Thoracic aorta (tissue), 2 donors: ENCODE measurements at places on chromosomes 3 and 15. TPM values are rescaled to one million over a fixed set of nuclear protein-coding genes. Genes with fewer than 3 reads are reported as not detected.

GRCh38 chr3:170603770-170604510 lies 18.1 kb upstream of the SLC7A14 start:
- no peaks in the 10 kb centered on the region for H3K36me3 ChIP-seq
- H3K27me3 ChIP-seq = no peaks in the 10 kb centered on the region
- H3K4me1 ChIP-seq = no peaks in the 10 kb centered on the region
- no peak overlapping the region for H3K27ac ChIP-seq
- H3K4me3 ChIP-seq = no peak overlapping the region
- DNase-seq = no peak

The CCDC80 gene
- total RNA-seq = 350 TPM

- H3K36me3 ChIP-seq = no peaks in the 10 kb centered on the region
- H3K27ac ChIP-seq = peak overlapping the region; percentile 62
- H3K27me3 ChIP-seq = no peaks in the 10 kb centered on the region
- peak overlapping the region; percentile 55 for H3K4me3 ChIP-seq
- peaks cover 24% of the 10 kb centered on the region for H3K4me1 ChIP-seq
These were observed 697 bp upstream of the TRIM69 start for GRCh38 chr15:44735482-44736180.

The ZBTB47 gene
- 84.2 TPM for total RNA-seq

- H3K36me3 ChIP-seq = no peaks in the 10 kb centered on the region
- H3K27ac ChIP-seq = peak overlapping the region; percentile 70
- DNase-seq = no peak
These were observed 17.7 kb downstream of the NTRK3 start for GRCh38 chr15:88238618-88239430.

- no peaks in the 10 kb centered on the region for H3K4me1 ChIP-seq
- H3K36me3 ChIP-seq = peaks cover 3% of the 10 kb centered on the region
- DNase-seq = no peak
- no peak overlapping the region for H3K4me3 ChIP-seq
- no peaks in the 10 kb centered on the region for H3K27me3 ChIP-seq
These were observed 20.2 kb upstream of the IMPG2 start for GRCh38 chr3:101340591-101340990.

- peak overlapping the region; percentile 89 for H3K27ac ChIP-seq
- peaks cover 15% of the 10 kb centered on the region for H3K36me3 ChIP-seq
- no peak overlapping the region for H3K4me3 ChIP-seq
- H3K4me1 ChIP-seq = peaks cover 75% of the 10 kb centered on the region
These were observed 38.8 kb downstream of the CRTAP start for GRCh38 chr3:33152363-33153360.

The FETUB gene
- not detected for total RNA-seq

DNA sequence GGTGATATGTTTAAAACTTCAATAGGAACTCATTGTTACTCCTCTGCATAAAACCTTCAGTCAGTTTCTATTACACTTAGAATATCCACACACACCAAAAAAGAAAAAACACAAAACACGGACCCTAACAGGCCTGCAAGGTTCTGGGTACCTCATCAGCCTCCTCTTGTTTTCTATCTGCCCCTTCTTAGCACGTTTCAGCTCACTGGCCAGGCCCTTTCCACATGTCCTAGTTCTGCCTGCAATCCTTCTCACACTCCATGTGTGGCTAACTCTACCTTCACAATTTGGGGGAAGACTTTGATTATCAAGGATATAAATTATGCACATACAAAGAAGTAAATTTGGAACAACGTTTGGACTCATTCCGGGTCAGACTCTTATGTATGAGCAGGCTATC lies 376.3 kb downstream of the LSAMP start:
- H3K27me3 ChIP-seq = no peaks in the 10 kb centered on the region
- no peak overlapping the region for H3K4me3 ChIP-seq
- H3K4me1 ChIP-seq = no peaks in the 10 kb centered on the region

DNA sequence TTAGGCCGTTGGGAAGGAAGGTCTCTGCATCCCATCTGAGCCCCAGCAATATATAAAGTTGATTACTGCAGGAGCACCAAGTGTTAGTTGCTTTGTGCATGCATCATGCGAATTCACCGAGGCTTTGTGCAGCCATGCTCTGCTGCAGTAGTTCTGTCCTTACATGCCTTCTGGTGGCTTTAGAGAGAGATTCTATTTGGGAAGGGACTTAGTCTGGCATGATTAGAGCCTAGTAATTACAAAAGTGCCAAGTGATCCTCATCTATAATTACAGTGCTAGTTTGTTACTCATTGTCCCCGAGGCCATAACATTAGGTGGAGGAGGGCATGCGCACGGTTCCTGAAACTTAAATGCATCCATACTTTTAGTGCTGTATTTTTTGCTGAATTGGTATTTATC lies 353.6 kb downstream of the CNTN4 start:
- H3K27ac ChIP-seq = no peak overlapping the region
- no peak overlapping the region for H3K4me3 ChIP-seq
- H3K27me3 ChIP-seq = no peaks in the 10 kb centered on the region
- DNase-seq = no peak

- H3K27me3 ChIP-seq = no peaks in the 10 kb centered on the region
- peak overlapping the region; percentile 28 for H3K4me3 ChIP-seq
- H3K27ac ChIP-seq = peak overlapping the region; percentile 84
- H3K36me3 ChIP-seq = no peaks in the 10 kb centered on the region
These were observed 216.9 kb downstream of the ATP8B4 start for GRCh38 chr15:49901996-49902684.

DNA sequence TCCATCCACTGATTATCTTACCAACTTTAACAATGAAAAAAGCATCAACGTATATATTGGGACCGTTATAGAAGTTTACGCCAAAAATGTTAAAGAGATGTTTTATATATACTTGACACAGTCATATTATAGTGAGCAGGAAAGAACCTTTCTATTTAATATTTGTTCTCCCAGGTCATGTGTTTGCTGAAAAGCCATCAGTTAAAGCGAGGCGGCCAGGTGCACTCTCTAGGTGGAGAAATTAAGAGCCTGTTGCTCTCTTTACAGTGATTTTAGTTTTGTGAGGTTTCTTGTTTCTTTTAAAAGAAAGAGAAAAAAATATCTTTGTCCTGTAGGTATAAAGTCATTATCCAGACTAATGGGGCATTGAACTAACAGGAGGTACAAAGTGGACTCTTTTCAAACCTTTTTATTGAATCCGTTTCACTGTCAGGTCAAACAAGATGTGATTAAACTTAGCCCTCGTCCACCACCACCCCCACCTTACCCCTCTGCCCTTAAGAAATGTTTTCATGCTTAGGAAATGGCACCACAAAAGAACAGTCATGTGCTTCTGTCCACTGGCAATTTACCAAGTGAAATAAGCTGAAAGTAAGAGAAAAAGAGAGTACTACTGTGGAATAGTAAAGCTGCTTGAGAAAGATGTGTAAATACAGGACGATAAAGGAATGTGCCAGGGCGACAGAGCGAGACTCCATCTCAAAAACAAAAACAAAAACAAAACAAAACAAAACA lies 279.9 kb downstream of the PTPRG start:
- H3K27ac ChIP-seq = peak overlapping the region; percentile 48
- H3K27me3 ChIP-seq = no peaks in the 10 kb centered on the region
- H3K4me1 ChIP-seq = peaks cover 52% of the 10 kb centered on the region
- H3K36me3 ChIP-seq = no peaks in the 10 kb centered on the region
- no peak for DNase-seq

- H3K4me3 ChIP-seq = no peak overlapping the region
- no peak overlapping the region for H3K27ac ChIP-seq
- no peaks in the 10 kb centered on the region for H3K36me3 ChIP-seq
- no peaks in the 10 kb centered on the region for H3K27me3 ChIP-seq
These were observed 142.2 kb upstream of the MRPS22 start for GRCh38 chr3:139201446-139202225.

The ST3GAL6 gene
- total RNA-seq = 16.9 TPM

DNA sequence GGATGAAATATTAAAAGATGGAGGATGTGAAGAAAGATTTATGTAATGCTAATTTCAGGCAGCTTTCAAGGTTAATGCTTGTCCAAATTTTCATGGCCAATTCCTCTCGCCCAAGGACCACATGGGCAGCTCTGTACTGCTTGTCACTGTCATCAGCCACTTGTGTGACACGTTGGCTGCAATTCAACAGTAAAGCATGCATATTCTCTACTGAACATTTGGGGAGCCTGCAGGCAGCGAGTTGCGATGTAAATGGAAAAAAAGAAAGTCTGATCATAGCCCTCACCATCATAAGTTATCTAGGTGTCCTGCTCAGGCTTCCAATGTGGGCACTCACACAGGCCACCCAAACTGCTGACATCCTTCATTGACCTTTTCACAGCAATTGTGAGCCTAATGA lies 1026.8 kb upstream of the NR2F2 start:
- no peak for DNase-seq
- peaks cover 7% of the 10 kb centered on the region for H3K4me1 ChIP-seq
- no peaks in the 10 kb centered on the region for H3K27me3 ChIP-seq
- no peaks in the 10 kb centered on the region for H3K36me3 ChIP-seq
- H3K27ac ChIP-seq = peak overlapping the region; percentile 12
- no peak overlapping the region for H3K4me3 ChIP-seq

- no peak overlapping the region for H3K27ac ChIP-seq
- H3K4me3 ChIP-seq = no peak overlapping the region
- H3K27me3 ChIP-seq = no peaks in the 10 kb centered on the region
- H3K4me1 ChIP-seq = peaks cover 29% of the 10 kb centered on the region
- no peak for DNase-seq
These were observed 79.7 kb upstream of the ZNF280D start for GRCh38 chr15:56812961-56813360.

- no peak for DNase-seq
- H3K27me3 ChIP-seq = peaks cover 6% of the 10 kb centered on the region
- H3K36me3 ChIP-seq = no peaks in the 10 kb centered on the region
- no peak overlapping the region for H3K4me3 ChIP-seq
- H3K4me1 ChIP-seq = no peaks in the 10 kb centered on the region
- H3K27ac ChIP-seq = no peak overlapping the region
These were observed 2.0 kb upstream of the ST8SIA2 start for GRCh38 chr15:92391640-92392039.

- no peak for DNase-seq
- H3K27ac ChIP-seq = no peak overlapping the region
- peaks cover 7% of the 10 kb centered on the region for H3K36me3 ChIP-seq
These were observed 5.0 kb downstream of the JMJD7 start for GRCh38 chr15:41832875-41833274.

The LMCD1 gene
- 813 TPM for total RNA-seq

DNA sequence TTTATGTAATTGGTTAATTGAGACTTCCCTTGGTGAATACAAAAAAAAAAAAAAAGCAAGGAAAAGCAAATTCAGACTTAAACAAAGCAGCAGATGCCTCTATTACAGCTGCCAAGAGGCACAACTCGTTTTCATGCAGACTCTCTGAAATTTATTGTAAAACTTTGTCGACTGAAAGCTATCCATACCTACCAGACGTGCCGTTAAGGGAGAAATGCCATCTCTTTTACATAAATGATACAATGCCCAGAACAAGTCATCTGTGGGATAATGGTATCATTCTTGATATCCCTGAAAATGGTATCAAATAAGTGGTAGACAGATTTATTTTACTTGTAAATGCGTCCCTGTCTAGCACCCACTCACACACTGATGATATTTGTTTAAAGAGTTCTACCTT lies 724.2 kb downstream of the NSUN3 start:
- H3K36me3 ChIP-seq = no peaks in the 10 kb centered on the region
- H3K27me3 ChIP-seq = no peaks in the 10 kb centered on the region
- H3K4me3 ChIP-seq = no peak overlapping the region
- H3K4me1 ChIP-seq = no peaks in the 10 kb centered on the region

The SENP2 gene
- total RNA-seq = 23.2 TPM

GRCh38 chr15:56729561-56729960 lies 3.7 kb downstream of the ZNF280D start:
- H3K27me3 ChIP-seq = no peaks in the 10 kb centered on the region
- peaks cover 37% of the 10 kb centered on the region for H3K4me1 ChIP-seq
- H3K4me3 ChIP-seq = no peak overlapping the region
- DNase-seq = no peak
- H3K36me3 ChIP-seq = no peaks in the 10 kb centered on the region
- H3K27ac ChIP-seq = no peak overlapping the region

The SLC9C1 gene
- total RNA-seq = not detected

The CAND2 gene
- 25.9 TPM for total RNA-seq

The DZIP3 gene
- 9.3 TPM for total RNA-seq

DNA sequence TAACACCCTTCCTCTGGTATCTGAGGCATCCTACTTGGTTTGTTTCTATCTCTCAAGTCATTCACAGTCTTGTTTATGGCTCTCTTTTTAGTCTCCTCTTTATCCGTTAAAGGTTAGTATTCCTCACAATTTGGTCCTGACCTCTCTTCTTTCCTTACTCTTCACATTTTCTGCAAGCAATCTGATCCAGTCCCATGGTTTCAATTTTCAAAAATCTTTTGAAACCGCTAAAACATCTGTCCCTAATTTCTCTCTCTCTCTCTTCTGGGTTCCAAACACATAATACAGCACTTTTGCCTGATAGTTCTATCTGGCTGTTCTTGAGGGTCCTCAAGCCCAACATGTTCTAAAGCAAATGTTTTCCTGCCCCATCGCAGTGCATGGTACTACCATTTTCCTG lies 149.0 kb downstream of the SERPINI1 start:
- H3K27me3 ChIP-seq = no peaks in the 10 kb centered on the region
- H3K27ac ChIP-seq = no peak overlapping the region
- DNase-seq = no peak
- H3K36me3 ChIP-seq = no peaks in the 10 kb centered on the region

GRCh38 chr3:40078590-40078989 lies 230.9 kb upstream of the EIF1B start:
- no peak overlapping the region for H3K4me3 ChIP-seq
- H3K4me1 ChIP-seq = peaks cover 10% of the 10 kb centered on the region
- no peaks in the 10 kb centered on the region for H3K36me3 ChIP-seq
- no peaks in the 10 kb centered on the region for H3K27me3 ChIP-seq

GRCh38 chr3:170644711-170645110 lies 58.8 kb upstream of the SLC7A14 start:
- no peak for DNase-seq
- no peaks in the 10 kb centered on the region for H3K36me3 ChIP-seq
- no peak overlapping the region for H3K27ac ChIP-seq
- no peak overlapping the region for H3K4me3 ChIP-seq

The SLCO3A1 gene
- total RNA-seq = 39.1 TPM

The IL12A gene
- total RNA-seq = not detected

- no peaks in the 10 kb centered on the region for H3K27me3 ChIP-seq
- peaks cover 64% of the 10 kb centered on the region for H3K4me1 ChIP-seq
- H3K27ac ChIP-seq = no peak overlapping the region
- H3K4me3 ChIP-seq = peak overlapping the region; percentile 22
- H3K36me3 ChIP-seq = no peaks in the 10 kb centered on the region
- no peak for DNase-seq
These were observed 7.4 kb downstream of the PLXND1 start for GRCh38 chr3:129599073-129599472.

The MEX3B gene
- total RNA-seq = 0.68 TPM
